ENCODE measurements at places on chromosomes 6 and 20.

DNA sequence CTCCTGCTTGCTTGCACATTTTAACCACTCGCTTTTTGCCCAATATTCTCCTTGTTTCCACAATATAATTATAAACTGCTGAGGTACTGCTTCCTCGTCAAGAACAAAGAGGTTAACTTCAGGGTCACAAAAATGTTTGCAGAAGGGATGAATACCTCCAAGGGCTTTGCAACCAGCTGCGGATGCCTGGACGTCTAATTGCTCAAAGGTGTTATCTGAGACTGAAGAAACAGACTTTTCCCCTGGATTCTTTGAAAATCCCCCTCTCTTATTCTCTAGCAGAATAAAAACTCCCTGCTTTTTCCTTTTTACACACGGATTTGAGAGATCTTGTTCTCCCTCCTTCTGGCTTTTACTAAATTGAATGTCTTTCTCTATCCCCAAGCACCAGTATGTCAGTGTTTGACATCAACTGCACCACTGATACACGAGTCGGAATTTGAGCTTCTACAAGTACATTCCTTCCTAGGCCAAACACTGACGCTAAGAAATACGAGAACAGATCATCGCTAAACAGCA is 336 bp upstream of the SMPDL3A start:
- no peaks in the 10 kb centered on the region for H3K36me3 ChIP-seq
- no peaks in the 10 kb centered on the region for H3K27me3 ChIP-seq
- peak overlapping the region; percentile 68 for H3K4me3 ChIP-seq
- peaks cover 21% of the 10 kb centered on the region for H3K4me1 ChIP-seq
- no peak for DNase-seq

- DNase-seq: no peak
- no peaks in the 10 kb centered on the region for H3K27me3 ChIP-seq
Observed at GRCh38 chr6:165782134-165782533, 119.1 kb upstream of the PDE10A start.

DNA sequence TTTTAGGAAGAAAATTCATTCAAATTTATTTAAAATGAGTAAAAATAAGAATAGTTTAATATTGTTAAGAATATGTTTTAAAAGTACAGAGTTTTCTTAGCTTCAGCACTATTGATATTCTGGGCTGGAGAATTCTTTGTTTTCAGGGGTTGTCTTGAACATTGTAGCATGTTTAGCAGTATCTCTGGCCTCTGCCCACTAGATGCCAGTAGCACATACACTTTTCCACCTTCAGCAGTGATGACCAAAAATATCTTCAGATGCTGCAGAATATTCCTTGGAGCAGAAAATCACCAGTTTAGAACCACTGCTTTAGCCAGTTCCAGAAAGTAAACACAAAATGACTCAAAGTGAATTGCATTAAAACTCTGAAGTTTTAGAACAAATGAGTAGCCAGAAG is 19.4 kb upstream of the SDHAF4 start:
- no peaks in the 10 kb centered on the region for H3K27me3 ChIP-seq
- DNase-seq: no peak
- no peaks in the 10 kb centered on the region for H3K36me3 ChIP-seq
- no peaks in the 10 kb centered on the region for H3K4me1 ChIP-seq
- no peak overlapping the region for H3K27ac ChIP-seq

DNA sequence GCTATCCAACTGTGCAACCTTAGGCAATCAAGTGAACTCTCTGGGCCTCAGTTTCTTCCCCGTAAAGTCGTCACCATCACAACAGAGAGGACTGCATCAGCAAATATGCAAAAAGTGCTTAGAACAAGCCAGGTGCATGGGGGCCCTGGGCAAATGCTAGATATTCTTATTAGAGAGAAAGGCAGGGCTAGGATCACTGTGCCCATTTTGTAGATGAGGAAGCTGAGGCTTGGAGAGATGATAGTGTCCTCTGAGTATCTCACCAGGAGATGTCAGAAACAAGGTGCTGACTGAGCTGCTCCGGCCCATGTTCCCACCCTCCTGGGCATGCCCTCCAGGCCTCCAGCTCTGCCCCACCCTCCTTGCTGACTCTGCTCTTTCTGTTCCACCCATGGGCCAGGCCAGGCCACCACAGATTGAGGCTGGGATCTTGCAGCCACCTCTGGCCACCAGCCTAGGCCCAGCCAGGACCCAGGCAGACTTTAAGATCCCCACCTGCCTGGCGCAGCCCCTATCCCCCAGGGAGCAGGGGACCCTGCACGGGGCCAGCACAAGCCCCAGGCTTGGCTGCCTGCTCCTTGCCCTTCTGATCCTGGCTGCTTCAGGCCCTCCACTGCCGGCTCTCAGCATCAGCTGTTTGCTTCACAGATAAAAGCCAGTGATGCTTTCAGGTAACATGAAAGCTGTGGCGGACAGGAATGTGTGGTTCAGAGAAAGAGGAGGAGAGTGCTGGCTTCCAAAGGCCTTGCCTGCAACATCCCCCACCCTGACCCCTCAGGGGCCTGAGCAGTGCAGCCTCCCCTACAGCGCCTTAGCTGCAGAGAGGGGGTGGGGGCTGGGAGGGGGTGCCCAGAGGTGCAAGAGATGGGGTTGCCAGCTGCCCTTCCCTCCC is 47.6 kb downstream of the GRM4 start:
- DNase-seq: no peak
- H3K4me3 ChIP-seq: no peak overlapping the region
- no peaks in the 10 kb centered on the region for H3K4me1 ChIP-seq
- no peaks in the 10 kb centered on the region for H3K36me3 ChIP-seq
- no peaks in the 10 kb centered on the region for H3K27me3 ChIP-seq
- no peak overlapping the region for H3K27ac ChIP-seq

DNA sequence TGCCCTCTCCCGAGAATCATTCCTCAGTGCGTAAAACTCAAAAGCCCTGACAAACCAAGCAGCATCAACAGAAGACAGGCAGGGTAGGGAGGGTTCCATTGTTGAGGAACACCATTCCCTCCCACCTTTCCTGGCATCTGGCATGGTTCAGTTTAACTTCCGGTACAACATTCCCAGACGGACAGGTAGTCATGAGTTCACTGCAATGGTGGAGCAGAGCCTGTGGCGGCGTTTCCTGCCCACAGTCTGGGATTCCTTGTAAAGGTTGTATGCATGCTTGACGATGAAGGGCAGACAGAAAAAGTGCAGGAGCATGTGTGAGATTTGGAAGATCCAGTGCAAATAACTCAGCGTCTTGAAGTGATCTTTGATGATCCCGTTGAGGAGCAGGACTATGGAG is 42.3 kb downstream of the PIM1 start:
- peaks cover 21% of the 10 kb centered on the region for H3K4me1 ChIP-seq
- DNase-seq: no peak
- no peak overlapping the region for H3K4me3 ChIP-seq
- no peaks in the 10 kb centered on the region for H3K36me3 ChIP-seq
- H3K27ac ChIP-seq: no peak overlapping the region

GRCh38 chr20:64030371-64031134 is 5.4 kb upstream of the C20orf204 start:
- no peaks in the 10 kb centered on the region for H3K4me1 ChIP-seq
- H3K27me3 ChIP-seq: no peaks in the 10 kb centered on the region
- no peak overlapping the region for H3K4me3 ChIP-seq
- no peak for DNase-seq
- H3K27ac ChIP-seq: no peak overlapping the region
- H3K36me3 ChIP-seq: peaks cover 9% of the 10 kb centered on the region

DNA sequence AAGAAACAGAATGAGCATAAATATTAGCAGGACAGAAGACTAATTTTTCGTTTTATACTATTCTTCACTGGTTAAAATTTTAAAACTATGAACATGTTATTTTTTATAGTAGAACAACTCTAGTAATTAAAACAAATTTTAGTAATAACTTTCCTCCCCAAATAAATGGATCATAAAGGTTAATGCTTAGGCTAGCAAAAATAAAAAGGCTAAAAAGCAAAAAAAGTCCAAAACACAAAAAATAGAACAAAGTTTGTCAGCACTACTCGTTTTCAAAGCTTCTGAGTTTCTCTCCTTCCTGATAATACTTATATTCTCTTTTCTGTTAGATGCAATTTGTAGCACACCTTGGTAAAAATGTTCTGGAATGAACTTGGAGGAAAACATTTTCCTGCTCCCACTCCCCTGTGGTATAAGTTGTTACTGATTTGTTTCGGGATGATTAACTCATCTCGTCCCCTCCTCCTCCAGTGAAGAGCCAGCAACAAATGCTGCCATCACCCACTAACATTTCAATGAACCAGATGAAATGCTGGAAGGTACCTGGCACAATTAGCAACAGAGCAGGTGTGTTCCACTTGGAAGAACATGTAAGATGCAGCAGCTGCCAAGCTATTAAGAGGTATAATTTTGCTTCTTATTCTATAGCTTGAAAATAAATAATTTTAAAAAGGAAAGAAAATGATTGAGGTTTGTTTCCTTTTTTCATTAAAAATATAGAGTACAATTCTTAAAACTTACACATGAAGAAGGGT is 130.5 kb downstream of the MYB start:
- H3K27ac ChIP-seq: no peak overlapping the region
- H3K4me1 ChIP-seq: no peaks in the 10 kb centered on the region
- DNase-seq: no peak
- no peak overlapping the region for H3K4me3 ChIP-seq
- H3K27me3 ChIP-seq: no peaks in the 10 kb centered on the region

- no peak overlapping the region for H3K27ac ChIP-seq
- H3K4me1 ChIP-seq: no peaks in the 10 kb centered on the region
- DNase-seq: no peak
- H3K4me3 ChIP-seq: no peak overlapping the region
- no peaks in the 10 kb centered on the region for H3K36me3 ChIP-seq
Observed at GRCh38 chr6:159056899-159057298, 12.1 kb upstream of the TAGAP start.

DNA sequence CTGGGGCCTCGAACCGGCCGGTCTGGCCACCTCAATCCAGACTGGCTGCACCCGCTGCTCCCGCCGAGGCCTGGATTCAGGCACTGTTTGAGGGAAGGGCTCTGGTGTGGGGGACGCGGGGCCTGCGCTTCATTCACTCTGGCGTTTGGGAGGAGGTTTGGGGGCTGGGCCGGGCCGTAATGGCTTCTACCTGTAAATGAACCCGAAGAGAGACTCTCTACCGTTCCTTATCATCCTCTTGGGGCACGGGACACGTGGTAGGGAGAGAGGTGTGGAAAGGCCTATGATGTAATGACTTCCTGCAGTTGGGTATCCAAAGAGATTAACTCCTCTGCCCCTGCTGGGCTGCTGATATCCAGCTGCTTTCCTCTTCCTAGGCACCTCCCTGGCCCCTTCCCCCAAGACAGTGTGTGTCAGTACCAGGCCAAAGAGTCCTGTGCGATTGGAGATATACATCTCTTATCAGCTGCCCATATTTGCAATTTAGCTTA is 1.8 kb downstream of the FOXO3 start:
- peaks cover 3% of the 10 kb centered on the region for H3K36me3 ChIP-seq
- peak overlapping the region; percentile 45 for H3K27ac ChIP-seq
- no peaks in the 10 kb centered on the region for H3K27me3 ChIP-seq
- peak; percentile 69 for DNase-seq
- H3K4me3 ChIP-seq: peak overlapping the region; percentile 86

DNA sequence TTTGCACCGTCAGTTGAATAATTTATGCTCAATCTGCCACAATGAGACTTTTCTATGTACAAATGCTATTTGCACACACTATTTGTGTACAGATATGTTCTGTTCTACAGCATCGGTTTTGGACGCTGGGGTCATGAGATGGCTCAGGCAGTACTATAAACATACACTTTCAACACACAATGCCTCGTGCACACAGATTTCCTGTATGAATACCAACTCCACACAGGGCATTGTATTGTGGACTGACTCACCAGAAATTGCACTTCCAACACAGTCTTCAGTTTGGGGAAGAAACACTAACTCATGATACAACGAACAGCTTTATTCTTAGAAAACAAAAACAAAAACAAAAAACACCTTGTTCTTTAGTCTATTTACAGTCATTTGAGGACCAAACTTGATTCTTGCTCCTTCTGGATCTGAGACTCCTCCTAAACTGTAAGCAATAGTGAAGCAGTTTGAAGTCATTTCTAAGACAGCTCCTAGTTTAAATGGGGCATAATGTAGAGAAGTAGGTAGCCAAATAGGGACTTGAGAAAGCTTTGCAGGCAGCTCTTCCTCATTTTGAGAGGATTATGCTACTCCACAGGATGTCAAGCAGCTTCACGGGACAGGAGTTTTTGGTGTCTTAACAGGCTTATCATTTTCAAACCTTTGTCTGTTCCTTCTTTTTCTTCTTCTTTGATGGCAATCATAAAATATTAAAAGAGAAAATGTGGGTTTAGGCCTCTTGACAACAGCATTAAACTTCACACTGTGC is 33.7 kb downstream of the GJA10 start:
- no peak overlapping the region for H3K27ac ChIP-seq
- H3K36me3 ChIP-seq: no peaks in the 10 kb centered on the region
- no peak overlapping the region for H3K4me3 ChIP-seq
- H3K4me1 ChIP-seq: no peaks in the 10 kb centered on the region
- no peak for DNase-seq

- no peak for DNase-seq
- peaks cover 5% of the 10 kb centered on the region for H3K36me3 ChIP-seq
- H3K27me3 ChIP-seq: no peaks in the 10 kb centered on the region
- no peak overlapping the region for H3K4me3 ChIP-seq
Observed at GRCh38 chr6:36098920-36099647, 31.2 kb upstream of the MAPK13 start.

DNA sequence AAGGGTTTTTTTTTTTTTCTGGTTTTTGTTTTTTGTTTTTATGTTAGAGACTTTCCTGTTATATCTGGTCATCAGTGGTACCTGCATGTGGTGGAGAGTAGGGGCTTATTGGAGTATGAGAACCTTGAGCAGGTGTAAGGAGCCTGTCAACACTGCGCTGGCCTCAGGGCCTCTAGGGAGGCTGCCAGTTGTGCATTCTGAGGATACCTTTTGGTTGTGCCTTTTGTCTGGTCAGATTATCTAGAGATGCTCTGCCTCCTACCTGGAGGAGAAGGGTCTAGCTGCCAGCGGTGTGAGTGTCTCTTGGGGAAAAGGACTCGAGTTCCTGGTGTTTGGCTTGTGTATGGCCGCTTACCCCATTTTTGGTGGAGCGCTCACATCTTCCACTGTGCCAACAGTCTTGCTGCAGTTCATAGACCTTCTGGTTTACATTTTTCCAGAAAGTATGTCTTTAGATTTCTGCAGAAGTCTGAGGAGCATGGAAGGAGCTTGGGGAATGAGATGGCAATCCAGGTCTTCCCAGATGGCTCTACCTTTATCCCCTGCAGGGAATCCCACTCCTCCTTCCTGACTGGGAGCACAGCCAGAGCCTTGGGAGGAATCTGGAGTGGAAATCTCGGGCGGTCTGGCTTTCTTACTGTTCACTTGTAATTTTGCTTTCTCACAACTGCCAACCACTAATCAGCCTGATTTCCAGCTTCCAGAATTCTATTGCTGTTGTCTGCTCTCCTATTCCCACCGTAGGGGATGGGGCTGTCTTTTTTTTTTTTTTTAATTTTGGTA is 49.9 kb downstream of the PTPN1 start:
- H3K27ac ChIP-seq: peak overlapping the region; percentile 94
- H3K4me1 ChIP-seq: peaks cover 62% of the 10 kb centered on the region
- DNase-seq: no peak
- H3K27me3 ChIP-seq: no peaks in the 10 kb centered on the region

- H3K36me3 ChIP-seq: no peaks in the 10 kb centered on the region
- H3K4me1 ChIP-seq: no peaks in the 10 kb centered on the region
- peaks cover 30% of the 10 kb centered on the region for H3K27me3 ChIP-seq
- no peak overlapping the region for H3K27ac ChIP-seq
Observed at GRCh38 chr20:19711126-19711525, 46.9 kb upstream of the RIN2 start.

All from HCT116 (cell line).